Forelimb muscle (tissue), 1 donor: ENCODE measurements at places on chromosomes 3 and 15. TPM values are rescaled to one million over a fixed set of nuclear protein-coding genes. Genes with fewer than 3 reads are reported as not detected.

The BCHE gene
- 66.7 TPM for polyA plus RNA-seq

The CLSTN2 gene
- polyA plus RNA-seq = 2.1 TPM

DNA sequence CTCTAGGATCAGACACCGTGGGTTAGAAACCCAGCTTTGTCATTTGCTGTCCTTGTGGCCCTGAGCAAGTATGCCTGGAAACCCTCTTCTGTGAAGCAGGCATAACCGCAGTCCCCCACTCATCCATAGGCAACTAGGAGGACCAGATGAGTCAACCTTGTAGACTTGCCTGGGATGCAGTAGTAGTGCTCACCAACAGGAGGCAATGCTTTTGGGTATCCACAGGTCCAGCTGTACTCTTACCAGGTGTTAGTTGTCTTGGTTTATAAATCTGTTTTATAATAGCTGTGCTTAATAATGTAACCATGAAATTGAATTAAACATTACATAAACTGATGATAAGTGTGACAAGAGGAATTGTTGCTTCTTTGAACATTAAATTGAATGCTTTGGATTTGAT lies 389.3 kb downstream of the IL20RB start:
- no peak for DNase-seq

DNA sequence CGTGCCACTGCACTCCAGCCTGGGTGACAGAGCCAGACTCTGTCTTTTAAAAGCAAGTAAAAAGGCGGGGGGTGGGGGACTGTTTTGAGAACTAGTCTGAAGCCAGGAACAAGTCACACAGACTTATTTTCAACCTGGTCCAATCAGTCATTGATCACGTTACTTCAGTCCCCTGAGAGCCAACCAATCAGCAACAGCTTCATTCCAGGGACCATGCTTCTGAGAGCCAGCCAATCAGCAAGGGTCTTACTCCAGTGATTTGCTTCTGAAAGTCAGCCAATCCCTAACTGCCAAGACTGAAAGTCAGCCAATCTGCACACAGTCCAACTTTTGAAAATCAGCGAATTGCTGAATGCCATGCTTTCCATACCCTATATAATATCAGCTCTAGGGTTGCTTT lies 48.6 kb upstream of the C15orf39 start:
- no peak for DNase-seq

GRCh38 chr3:55737186-55737585 lies 250.1 kb upstream of the WNT5A start:
- DNase-seq = no peak

DNA sequence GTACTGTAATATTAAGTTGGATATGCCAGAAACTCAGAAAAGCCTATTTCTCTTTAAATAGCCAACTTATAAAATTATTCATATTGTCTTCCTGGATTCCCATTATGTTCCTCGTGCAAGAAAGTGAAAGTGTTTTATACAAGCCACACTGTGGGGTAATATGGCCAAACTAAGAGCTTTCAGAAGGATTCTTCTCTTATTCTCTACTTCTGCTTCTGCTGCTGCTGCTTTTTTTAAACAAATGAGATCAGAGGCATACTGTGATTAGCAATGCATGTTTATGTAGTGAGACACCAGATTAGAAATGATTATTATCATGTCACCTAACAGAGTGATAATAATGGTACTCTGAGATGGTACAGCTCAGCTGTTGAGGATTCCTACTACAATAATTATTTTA lies 1026.5 kb upstream of the CFAP20DC start:
- no peak for DNase-seq

- DNase-seq = no peak
These were observed at the start of gene HRH1 for GRCh38 chr3:11154036-11154952. Gene HRH1 (plus strand): TSS chr3:11154493. CDS start chr3:11259038, 104,545 bp downstream.

GRCh38 chr3:15527031-15527459 lies 5.5 kb upstream of the COLQ start:
- DNase-seq = peak; percentile 44

DNA sequence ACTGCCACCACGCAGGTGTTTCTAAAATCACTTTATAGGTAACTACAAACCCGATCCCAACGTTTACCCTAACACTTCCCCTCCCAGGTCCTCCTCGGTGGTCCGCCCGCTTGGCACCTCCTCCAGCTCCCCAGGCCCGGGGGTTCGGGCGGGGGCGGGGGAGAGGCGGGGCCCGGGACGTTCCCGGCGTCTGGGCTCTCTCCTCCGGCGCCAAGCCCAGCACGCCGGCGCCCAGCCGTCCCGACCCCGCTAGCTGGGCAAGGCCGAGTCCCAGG lies 562 bp downstream of the CGGBP1 start:
- DNase-seq = no peak

- no peak for DNase-seq
These were observed 260.3 kb downstream of the ERC2 start for GRCh38 chr3:56207922-56208321.

- no peak for DNase-seq
These were observed 9.7 kb downstream of the TTC23 start for GRCh38 chr15:99239545-99240198.

GRCh38 chr15:79410237-79410636 lies 21.9 kb upstream of the MINAR1 start:
- DNase-seq = no peak

DNA sequence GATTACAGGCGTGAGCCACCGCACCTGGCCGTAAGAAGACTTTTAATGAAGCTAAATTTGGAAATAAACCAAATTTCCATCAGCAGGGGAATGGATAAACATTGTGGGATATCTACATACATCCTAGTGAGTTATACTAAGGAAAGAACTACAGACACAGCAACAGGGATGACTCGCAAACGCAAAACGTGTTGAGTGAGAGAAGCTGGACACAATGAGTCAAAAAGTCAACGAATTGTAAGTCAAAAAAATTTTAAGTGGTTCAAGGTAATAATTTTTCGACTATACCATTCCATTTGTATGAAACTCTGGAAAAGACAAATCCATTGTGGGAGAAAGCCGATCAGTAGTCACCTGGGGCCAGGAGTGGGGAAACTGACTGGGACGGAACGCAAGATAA lies 19.9 kb downstream of the PLA2G4F start:
- DNase-seq = no peak

DNA sequence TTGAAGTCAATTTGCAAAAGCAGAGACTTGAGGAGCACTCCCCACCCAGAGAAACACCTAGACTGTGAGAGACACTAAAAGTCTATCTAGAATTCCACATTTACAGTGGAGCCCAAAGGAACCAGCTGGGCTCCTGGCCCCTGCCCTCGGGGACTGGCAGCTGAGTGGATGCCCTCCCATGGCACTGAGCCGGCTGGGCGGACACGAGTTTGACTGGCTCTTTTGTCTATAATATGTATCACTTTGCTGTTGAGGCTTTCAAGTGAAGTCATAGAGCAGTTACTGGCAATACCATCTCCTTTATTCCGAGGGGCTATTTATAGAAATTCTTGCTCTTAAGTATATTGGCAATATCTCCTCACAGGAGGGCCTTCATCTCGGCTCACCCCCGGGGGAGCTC lies 65.8 kb upstream of the TNFAIP8L3 start:
- no peak for DNase-seq

- DNase-seq = peak; percentile 49
These were observed 146.6 kb downstream of the SERPINI1 start for GRCh38 chr3:167882057-167882667.

DNA sequence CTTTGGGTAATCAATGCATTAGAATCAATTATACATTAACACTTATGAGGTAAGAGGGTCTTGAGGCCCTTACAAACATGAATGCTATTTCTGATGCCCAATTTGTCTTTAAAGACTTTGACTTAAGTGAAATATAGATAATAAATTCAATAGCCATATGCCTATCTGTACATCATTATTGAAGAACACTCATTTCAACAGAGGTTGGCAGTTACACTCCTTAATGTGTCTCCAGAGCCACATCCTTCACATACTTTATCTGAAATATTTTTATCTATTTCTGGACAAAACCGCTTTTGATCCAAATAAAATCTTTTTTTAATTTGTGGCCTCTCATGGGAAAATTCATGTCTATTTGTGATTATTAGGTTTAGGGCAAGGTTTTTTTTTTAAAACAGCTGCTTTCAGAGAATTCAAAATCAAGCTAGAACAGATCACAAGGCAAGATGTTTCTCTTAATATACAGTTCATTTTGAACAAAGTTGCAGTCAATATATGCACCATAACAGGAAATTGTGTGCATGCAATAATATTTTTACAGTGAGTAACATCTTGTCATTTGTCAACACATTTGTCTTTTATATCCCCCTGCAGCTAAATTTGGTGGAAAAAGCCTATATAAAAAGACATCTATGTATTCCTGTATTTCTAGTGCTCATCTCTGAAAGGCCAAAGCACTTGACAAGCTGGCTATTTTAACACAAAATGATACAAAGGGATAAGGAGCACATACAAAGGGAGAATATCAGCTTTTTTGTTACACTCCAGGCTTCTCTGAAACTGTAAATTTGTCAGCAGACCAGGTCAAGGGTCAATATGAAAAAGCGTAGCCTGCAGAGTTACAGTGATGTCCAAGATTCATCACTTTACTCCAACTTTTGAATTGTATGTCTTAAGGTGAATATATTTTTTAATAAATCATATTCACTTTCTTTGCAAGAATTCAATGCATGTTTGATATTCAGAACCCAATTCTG lies 146.2 kb upstream of the DPH6 start:
- no peak for DNase-seq

DNA sequence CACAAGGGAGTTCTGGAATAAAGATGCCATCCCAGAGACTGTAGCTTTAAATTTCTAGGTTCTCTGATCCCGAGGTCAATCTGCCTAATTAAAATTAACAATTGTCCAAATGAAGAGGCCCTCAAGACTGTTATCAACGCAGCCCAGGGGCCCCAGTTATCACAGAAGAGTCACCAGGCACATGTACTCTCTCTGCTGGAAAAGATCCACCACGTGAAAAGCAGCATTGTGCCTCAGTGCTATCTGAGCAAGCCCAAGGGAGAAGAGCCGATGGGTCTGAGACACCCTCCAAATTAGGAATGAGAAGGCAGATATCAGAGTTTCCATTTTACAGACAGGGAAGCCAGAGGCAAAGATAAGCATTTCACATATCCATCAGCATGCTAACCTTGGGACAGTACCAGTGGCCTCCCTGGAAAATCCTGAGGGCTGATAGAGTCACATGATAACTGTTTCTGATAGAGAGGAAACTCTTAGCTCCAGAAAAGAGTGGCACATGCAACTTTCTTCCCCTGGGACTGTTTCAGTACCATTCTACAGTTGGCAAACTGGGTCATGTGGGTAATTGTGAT lies 55.5 kb downstream of the ITGB5 start:
- no peak for DNase-seq

- DNase-seq = no peak
These were observed 35.3 kb upstream of the CDCP1 start for GRCh38 chr3:45181496-45181895.

GRCh38 chr15:40764629-40765103 lies 798 bp downstream of the GCHFR start:
- no peak for DNase-seq

DNA sequence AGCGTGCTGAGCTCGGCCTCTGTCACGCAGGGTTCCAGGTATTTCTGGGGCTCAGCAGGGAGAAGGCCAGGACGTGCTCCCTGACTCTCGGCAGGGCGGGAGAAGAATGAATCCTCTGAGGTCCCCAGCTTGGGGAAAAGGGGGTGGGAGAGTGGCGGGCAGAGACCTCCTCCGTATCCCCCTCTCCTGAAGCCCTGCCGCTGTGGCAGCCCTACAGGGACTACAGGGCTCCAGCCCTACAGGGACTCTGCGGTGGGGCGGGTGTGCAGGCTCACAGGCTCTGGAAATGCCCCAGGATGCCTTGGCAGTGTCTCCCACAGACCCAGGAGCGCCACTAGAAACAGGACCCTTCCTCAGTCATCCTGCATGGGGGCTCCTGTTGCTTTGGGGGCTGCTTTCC lies 46.2 kb downstream of the HMCES start:
- no peak for DNase-seq
